ENCODE measurements at places on chromosomes 7 and 10.
A peak's percentile ranks its signal among the peaks of the same experiment; 100 is the strongest.

DNA sequence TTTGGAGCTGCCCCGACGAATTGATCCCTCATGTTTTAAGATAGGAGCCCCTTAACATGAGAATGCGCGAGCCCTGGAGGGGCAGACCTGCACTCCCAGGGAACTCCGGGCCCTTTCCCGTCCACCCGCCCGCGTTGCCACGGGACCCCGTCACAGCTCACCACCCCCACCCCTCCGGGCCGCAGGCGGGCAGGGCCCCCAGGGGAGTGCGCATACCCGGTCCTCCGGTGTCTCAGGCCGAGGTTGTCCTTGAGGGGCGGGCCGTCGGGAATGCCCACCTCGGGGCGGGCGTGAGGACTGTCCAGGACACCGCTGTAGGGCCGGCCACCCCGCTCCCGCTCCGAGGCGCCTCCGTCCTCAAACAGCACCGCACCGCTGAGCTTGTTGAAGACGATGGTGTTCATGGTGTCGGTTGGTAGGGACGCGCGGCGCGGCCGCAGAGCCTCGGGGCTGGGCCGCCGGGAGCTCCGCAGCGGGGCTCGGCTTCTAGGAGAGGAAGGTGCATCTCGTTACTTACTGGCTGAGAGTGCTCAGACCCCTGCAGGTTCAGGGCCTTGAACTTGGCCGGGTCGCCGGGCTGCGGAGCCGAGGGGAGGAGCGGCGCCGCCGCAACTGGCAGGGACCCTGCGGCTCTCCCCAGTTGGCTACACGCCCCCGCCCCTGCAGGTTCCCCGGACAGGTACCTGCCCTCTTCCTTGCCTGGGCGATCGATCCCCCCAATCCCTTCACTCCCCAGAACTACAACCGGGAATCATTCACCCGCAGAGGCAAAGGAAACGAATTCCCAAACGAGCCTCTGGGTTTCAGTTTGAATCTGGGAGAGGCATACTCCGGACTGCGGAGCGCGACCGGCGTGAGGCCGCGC lies 2.4 kb downstream of the MKX start:
- peak; percentile 56 for DNase-seq

DNA sequence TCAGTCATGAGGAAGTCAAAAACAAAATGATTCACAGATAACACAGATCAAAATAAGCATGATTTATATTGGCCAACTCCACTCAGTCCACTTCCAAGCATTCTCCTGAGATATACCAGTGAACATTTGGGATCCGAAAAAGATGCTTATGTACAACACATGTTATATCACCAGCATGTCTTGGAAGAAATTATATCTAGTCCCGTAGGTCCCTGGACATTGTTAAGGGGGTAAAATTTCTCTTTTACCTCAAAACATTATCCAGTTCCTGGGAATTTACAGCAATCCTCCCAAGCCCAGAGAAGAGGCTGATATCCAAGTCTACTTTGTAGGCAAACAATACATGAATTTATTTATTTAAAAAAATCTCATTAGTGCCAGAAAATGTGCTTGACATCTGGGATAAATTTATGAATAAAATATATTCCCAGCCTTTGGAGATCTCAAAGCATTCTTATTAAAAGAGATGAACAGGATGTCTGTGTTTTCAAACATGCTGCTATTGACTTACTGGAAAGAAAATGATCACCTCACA lies 582.2 kb upstream of the ZWINT start:
- no peak for DNase-seq

- DNase-seq = no peak
These were observed 8.0 kb upstream of the PPIF start for GRCh38 chr10:79339266-79339665.

DNA sequence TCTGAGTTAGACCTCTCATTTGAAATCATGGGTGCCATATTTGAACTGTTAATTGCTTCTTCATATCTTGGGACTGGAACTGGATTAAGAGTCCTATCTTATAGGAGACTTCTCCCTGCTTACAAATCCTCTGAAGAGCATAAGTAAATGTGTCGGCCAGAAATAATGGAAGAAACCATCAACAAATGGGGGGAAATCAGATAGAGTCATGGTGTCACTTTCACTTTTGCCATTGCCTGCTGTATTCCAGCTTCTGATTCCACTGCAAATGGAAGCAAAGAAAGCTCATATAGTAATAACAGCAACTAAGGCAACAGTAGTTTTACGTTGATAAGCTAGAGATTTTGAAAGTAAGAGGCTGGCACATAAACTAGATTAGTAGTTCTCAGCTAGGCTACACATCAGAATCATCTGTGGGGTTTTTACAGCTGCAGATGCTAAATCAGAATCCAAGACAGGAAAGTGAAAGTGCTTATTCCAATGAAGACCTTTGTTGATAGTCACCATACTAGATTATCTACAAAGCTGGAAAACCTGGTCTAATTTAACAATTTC lies 12.3 kb upstream of the CRPPA start:
- DNase-seq = no peak

- DNase-seq = no peak
These were observed 178.0 kb downstream of the INHBA start for GRCh38 chr7:41524876-41525275.

GRCh38 chr7:36668080-36668479 lies 56.2 kb downstream of the AOAH start:
- no peak for DNase-seq

GRCh38 chr7:2821161-2821841 lies 22.8 kb downstream of the GNA12 start:
- DNase-seq = peak; percentile 96

DNA sequence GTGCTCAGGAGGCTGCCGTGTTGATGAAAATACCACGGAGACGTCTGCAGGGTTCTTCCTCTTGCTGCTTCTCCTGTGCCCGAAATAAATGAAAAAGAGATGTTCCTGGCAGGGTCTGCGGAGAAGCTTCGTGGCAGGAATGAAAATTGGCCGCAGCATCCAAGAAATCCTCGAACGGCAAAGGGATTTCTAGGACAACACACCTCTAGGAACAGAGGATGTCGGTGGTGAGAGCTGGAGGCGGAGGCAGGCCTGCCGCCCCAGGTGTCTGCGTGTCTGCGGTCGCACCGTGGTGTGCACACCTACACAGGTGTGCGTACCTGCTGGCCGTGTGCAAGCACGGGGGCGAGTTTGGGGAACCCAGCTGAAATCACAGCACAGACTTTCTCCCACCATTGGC lies 43.4 kb downstream of the TMEM130 start:
- no peak for DNase-seq

DNA sequence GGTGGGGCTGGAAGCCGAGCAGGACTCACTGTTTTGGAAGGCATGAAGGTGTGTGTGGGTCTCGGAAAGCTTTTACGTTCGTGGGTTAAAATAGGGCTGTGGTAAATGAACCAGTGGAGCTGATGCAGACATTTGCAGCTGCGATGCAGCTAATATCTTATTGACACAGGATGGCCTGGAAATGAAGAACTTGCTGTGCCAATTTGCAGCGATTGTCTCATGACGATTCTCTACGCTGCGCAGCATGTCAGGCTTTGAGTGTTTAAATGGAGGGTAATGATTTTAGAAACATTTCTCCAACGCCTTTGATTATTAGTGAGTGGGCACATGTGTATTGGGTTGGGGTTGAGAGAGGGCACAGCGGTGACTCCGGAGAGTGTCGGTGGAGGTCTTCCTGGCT lies 136.0 kb downstream of the ACTR3B start:
- no peak for DNase-seq

- DNase-seq = peak; percentile 88
These were observed 263.0 kb downstream of the BAMBI start for GRCh38 chr10:28940158-28940888.
